ENCODE measurements at places on chromosomes 3 and 15.
A peak's percentile ranks its signal among the peaks of the same experiment; 100 is the strongest.

- no peak for DNase-seq
- H3K36me3 ChIP-seq: no peaks in the 10 kb centered on the region
- H3K4me1 ChIP-seq: no peaks in the 10 kb centered on the region
- no peaks in the 10 kb centered on the region for H3K27me3 ChIP-seq
- H3K4me3 ChIP-seq: no peak overlapping the region
Measured at GRCh38 chr15:84947947-84948830, 33.5 kb upstream of the PDE8A start.

DNA sequence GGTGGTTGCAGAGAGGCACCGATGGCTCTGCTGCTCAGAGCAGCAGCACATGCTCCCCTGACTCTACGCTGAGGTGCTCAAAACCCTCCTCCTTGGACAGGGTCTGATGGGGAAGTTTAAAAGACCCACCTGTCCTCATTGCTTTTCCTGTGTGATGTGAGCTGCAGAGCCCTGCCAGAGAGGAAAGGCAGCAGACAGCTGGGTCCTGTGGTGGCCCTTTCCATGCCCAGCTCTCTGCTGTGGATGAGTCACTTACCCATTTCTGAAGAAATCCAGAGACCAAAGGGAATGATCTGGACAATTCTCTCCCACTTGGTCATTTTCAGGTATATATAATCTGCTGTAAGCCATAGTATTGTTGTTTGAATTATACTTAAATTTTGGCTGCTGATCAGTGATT is 121.7 kb downstream of the CHDH start:
- no peaks in the 10 kb centered on the region for H3K4me1 ChIP-seq
- no peak for DNase-seq
- H3K27ac ChIP-seq: no peak overlapping the region
- H3K36me3 ChIP-seq: no peaks in the 10 kb centered on the region
- H3K4me3 ChIP-seq: no peak overlapping the region

DNA sequence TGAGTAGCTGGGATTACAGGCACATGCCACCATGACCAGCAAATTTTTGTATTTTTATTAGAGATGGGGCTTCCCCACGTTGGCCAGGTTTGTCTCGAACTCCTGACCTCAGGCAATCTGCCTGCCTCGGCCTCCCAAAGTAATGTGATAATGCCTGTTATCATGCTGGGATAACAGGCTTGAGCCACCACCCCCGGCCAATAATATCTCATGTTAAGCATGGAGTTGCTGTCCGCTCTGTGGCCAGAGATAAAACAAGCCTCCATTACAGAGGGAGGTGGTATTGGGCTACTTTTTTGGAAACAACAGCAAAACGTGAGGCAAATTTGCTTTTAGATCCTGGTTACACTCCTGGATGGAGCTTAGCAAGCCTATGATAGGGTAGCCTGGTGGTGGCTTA is 32.9 kb upstream of the ALG1L2 start:
- no peak for DNase-seq
- H3K27ac ChIP-seq: no peak overlapping the region
- no peaks in the 10 kb centered on the region for H3K36me3 ChIP-seq
- peaks cover 3% of the 10 kb centered on the region for H3K27me3 ChIP-seq
- no peak overlapping the region for H3K4me3 ChIP-seq

- peak; percentile 21 for DNase-seq
- peak overlapping the region; percentile 93 for H3K27ac ChIP-seq
- peaks cover 36% of the 10 kb centered on the region for H3K36me3 ChIP-seq
- H3K4me1 ChIP-seq: peaks cover 70% of the 10 kb centered on the region
- H3K27me3 ChIP-seq: no peaks in the 10 kb centered on the region
- H3K4me3 ChIP-seq: peak overlapping the region; percentile 99
Measured at GRCh38 chr3:52237657-52238172, 1.2 kb downstream of the TWF2 start.

DNA sequence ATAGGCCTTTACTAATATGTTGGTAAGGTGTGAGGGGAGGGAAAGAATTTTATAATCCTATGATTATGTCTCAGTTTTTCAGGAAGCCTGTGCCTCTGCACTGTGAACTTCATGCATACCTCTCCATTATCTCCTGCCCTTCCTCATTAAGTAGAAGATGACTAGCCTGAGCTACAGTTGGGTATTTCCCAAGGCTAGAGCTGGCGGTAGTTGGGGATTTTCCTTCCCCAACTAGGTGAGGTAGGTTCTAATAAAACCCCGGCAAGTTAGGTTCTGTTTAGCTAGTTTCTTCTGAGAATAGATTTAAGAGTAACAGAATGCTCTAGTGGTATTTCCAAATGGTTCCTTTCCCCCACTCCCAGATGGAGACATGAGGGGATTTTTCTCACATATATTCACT is 414.5 kb downstream of the GRM7 start:
- no peaks in the 10 kb centered on the region for H3K36me3 ChIP-seq
- H3K4me1 ChIP-seq: no peaks in the 10 kb centered on the region
- no peak overlapping the region for H3K27ac ChIP-seq
- no peak for DNase-seq

GRCh38 chr15:60982249-60982910 is 246.7 kb downstream of the RORA start:
- H3K27me3 ChIP-seq: peaks cover 30% of the 10 kb centered on the region
- no peaks in the 10 kb centered on the region for H3K36me3 ChIP-seq
- H3K4me1 ChIP-seq: no peaks in the 10 kb centered on the region
- DNase-seq: no peak
- H3K4me3 ChIP-seq: no peak overlapping the region

- no peak for DNase-seq
- H3K4me3 ChIP-seq: no peak overlapping the region
- H3K27me3 ChIP-seq: peaks cover 31% of the 10 kb centered on the region
Measured at GRCh38 chr3:130340766-130341165, 4.7 kb upstream of the COL6A5 start.

DNA sequence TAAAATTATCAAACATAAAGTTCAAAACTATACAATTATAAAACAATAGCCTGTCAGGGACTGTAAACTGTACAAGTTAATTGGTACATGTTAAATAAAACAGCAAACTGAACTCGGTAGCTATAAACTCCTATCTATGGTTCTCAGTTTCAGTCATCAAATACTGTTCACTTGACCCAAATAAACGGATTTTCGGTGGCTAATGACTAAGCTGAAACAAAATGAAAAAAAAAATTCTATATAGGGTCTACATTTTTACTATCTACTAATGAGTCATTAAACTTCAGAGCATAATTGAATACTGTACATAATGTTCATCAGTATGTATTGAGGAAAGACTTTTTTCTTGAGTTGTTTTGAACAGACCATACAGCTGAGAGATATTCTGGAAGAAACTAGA is 6.6 kb downstream of the PROK2 start:
- DNase-seq: no peak
- H3K4me1 ChIP-seq: peaks cover 12% of the 10 kb centered on the region
- no peak overlapping the region for H3K27ac ChIP-seq
- no peak overlapping the region for H3K4me3 ChIP-seq
- H3K36me3 ChIP-seq: no peaks in the 10 kb centered on the region

GRCh38 chr15:66008940-66009562 is 139.8 kb downstream of the RAB11A start:
- no peaks in the 10 kb centered on the region for H3K4me1 ChIP-seq
- H3K27ac ChIP-seq: no peak overlapping the region
- peaks cover 9% of the 10 kb centered on the region for H3K27me3 ChIP-seq

GRCh38 chr3:36926292-36926897 is 18.5 kb downstream of the TRANK1 start:
- DNase-seq: no peak
- no peak overlapping the region for H3K4me3 ChIP-seq
- H3K27me3 ChIP-seq: no peaks in the 10 kb centered on the region
- H3K4me1 ChIP-seq: peaks cover 5% of the 10 kb centered on the region
- no peak overlapping the region for H3K27ac ChIP-seq
- peaks cover 2% of the 10 kb centered on the region for H3K36me3 ChIP-seq

DNA sequence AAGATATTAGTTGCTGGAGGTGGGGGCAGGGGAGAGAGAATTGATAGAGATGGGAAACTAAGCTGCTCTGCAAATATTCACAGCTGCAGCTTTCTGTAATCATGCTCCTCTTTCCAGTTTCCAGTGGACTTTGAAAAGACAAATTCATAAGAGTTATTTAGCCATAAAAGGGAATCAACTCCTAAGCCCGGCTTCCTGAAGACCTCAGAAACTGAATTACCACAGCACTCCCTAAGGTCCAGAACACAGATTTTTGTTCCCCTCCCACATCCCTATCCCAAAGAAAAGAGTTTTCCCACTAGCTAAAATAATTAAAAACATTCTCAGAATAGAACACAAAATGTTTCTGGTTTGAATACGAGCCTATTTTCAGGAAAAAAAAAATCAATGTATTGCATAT is 871.8 kb upstream of the NR2F2 start:
- DNase-seq: no peak
- H3K27me3 ChIP-seq: peaks cover 4% of the 10 kb centered on the region

GRCh38 chr15:65068403-65068788 is 605 bp upstream of the RASL12 start:
- peaks cover 3% of the 10 kb centered on the region for H3K4me1 ChIP-seq
- no peaks in the 10 kb centered on the region for H3K36me3 ChIP-seq
- H3K27me3 ChIP-seq: peaks cover 37% of the 10 kb centered on the region
- H3K4me3 ChIP-seq: no peak overlapping the region
- H3K27ac ChIP-seq: no peak overlapping the region

DNA sequence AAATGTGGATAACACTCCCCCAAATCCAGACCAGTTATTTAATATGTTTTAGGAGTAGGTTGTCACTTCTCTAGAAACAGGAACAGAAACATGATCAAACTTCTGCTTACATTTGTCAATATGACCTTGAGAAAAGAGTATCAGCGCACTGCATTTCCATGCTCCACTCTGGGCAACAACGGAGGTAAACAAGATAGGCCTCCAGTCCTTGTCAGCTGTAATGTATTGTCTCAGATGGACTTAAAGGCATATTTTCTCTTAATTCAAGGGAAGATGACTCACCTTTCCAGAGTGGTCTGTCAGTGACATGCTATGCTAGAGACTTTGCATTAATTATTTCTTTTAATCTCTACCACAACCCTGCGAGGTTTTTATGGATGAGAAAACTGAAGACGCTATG is 51.6 kb upstream of the TCF12 start:
- H3K4me3 ChIP-seq: no peak overlapping the region
- H3K4me1 ChIP-seq: no peaks in the 10 kb centered on the region
- no peaks in the 10 kb centered on the region for H3K27me3 ChIP-seq
- no peak overlapping the region for H3K27ac ChIP-seq

GRCh38 chr15:89179966-89180875 is 41.2 kb downstream of the RLBP1 start:
- no peak overlapping the region for H3K4me3 ChIP-seq
- peaks cover 45% of the 10 kb centered on the region for H3K4me1 ChIP-seq
- peak; percentile 83 for DNase-seq
- peaks cover 23% of the 10 kb centered on the region for H3K36me3 ChIP-seq
- no peaks in the 10 kb centered on the region for H3K27me3 ChIP-seq

DNA sequence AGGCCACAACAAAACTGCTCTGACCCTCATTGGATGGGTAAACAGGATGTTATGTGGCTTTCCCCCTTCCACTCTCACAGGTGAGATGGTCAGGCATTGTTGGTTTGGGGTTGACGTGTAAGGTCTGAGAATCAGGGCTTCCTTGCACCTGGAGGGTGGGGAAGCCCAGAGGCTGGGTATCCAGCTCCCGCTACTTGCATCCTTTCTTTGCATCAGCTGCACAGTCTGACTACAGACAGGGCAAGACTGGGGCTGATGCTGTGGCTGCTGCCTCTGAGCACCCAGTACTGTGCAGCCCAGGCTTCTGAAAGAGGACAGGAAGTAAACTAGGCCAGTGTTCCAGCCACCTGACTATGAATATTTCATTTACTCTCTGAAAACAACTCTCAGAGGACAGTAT is 58.0 kb upstream of the ATP2B2 start:
- peaks cover 5% of the 10 kb centered on the region for H3K4me1 ChIP-seq
- no peaks in the 10 kb centered on the region for H3K36me3 ChIP-seq
- no peak for DNase-seq
- peaks cover 19% of the 10 kb centered on the region for H3K27me3 ChIP-seq
- H3K27ac ChIP-seq: no peak overlapping the region

- H3K27me3 ChIP-seq: no peaks in the 10 kb centered on the region
- no peak overlapping the region for H3K27ac ChIP-seq
- no peak overlapping the region for H3K4me3 ChIP-seq
- H3K4me1 ChIP-seq: peaks cover 8% of the 10 kb centered on the region
Measured at GRCh38 chr15:99409560-99409959, 156.2 kb upstream of the MEF2A start.

DNA sequence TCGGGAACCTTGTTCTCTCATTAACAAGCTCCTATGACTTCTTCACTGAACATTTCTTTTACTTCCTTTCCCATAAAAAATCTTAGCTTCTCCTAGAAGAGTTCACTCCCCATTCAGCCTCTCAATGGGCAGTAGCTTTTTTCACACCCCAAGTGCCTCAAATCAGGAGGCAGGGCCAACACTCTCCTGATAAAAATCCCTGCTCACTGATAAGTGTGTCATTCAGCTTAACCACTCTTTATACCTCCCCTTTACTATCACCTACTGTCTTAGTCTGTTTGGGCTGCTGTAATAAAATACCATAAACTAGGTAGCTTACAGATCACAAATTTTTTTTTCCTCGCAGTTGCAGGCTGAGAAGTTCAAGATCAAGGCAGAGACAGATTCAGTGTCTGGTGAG is 400.4 kb downstream of the WDR72 start:
- DNase-seq: no peak
- H3K27ac ChIP-seq: no peak overlapping the region
- no peak overlapping the region for H3K4me3 ChIP-seq
- H3K36me3 ChIP-seq: no peaks in the 10 kb centered on the region

DNA sequence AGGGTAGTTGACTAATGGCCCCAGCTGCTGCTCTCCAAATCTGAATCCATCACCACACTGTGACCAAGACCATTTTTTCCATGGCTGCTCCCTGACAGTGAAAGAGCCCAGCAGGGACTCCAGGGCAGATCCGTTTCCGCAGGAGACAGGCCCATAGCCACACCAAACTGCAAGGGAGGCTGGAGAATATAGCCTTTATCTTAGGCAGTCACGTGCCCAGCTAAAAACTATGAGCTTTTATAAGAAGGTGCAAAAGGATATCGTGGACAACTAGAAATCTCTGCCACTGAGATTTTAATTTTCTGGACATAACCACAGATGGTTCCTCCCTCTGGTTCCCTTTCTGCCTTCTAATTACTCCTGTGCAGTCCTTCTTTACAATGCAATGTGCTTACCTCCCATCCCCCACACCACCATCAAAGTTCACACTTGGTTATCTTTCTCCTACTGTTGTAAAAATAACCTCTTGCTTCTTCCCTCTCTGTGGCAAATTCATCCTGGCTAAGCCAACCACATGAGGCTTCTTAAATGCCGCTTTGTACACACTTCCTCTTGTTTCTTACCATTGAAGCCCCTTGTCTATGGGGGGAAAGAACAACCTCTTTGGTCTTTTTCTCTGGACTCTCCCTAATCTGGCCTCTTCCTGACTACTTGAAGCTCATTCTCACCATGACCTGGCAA is 233.7 kb downstream of the SHQ1 start:
- peak overlapping the region; percentile 0 for H3K27ac ChIP-seq
- no peaks in the 10 kb centered on the region for H3K36me3 ChIP-seq

- H3K4me3 ChIP-seq: no peak overlapping the region
- H3K27ac ChIP-seq: no peak overlapping the region
- no peaks in the 10 kb centered on the region for H3K4me1 ChIP-seq
- DNase-seq: no peak
- peaks cover 11% of the 10 kb centered on the region for H3K27me3 ChIP-seq
- H3K36me3 ChIP-seq: no peaks in the 10 kb centered on the region
Measured at GRCh38 chr3:100480081-100480480, 12.3 kb upstream of the TMEM45A start.

Measured in activated CD4-positive, alpha-beta T cell treated with anti-CD3 and anti-CD28 coated beads for 36 hours (primary cell).